ENCODE measurements at places on chromosomes 2 and 18.
A peak's percentile ranks its signal among the peaks of the same experiment; 100 is the strongest.

GRCh38 chr2:175180701-175181103 is 808 bp downstream of the ATP5MC3 start:
- peak; percentile 50 for DNase-seq

GRCh38 chr2:54380670-54381069 is 75.5 kb upstream of the SPTBN1 start:
- no peak for DNase-seq

DNA sequence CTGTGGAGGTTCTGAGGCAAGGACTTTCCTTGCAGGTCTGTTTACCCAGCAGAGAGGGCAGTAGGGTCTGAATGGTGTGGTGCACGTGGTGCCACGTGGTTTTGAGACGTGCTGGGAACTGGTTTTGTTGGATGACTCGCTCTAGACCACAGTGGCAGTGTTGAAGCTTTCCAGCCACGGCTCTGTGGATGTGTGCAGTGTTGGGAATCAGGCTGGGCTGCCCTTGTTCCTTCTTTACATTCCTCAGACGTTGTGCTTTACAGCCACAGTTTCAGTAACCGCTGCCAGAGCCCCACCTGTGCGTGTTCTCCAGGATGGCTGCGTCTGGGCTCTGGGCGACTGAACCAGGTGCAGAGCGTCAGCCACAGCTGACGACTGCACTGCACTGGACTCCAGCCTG is 8.2 kb downstream of the CTDP1 start:
- DNase-seq = no peak

GRCh38 chr18:10207682-10208345 is 246.6 kb upstream of the APCDD1 start:
- DNase-seq = no peak

- DNase-seq = no peak
Observed at GRCh38 chr2:72263043-72263775, 115.5 kb upstream of the CYP26B1 start.

GRCh38 chr2:86673011-86673410 is 47.1 kb upstream of the RMND5A start:
- DNase-seq = no peak

- DNase-seq = no peak
Observed at GRCh38 chr2:223528036-223528435, 74.1 kb downstream of the SCG2 start.
